ENCODE measurements at places on chromosomes 2 and 18.

DNA sequence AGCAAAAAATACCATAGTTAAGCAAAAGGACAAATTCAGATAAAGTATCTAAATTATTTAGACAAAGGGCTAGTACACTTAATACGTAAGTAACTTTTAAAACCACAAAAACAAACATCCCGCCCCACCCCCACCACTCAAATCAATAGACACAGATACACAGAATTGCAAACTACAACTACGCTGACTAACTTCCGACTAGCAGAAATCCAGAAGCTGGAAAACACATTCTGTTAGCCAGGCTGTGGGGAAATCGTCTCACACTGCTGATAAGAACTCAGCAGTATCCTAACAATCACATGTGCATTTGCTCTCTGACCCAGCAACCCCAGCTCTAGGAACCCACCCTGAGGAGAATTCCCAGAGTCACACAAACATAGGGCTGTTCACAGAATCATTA, 16.6 kb downstream of the FAM168B start:
- DNase-seq = no peak

GRCh38 chr18:70207181-70207580, 1.7 kb upstream of the RTTN start:
- DNase-seq = no peak

- no peak for DNase-seq
Observed at GRCh38 chr2:34547340-34547739, 948.2 kb upstream of the FAM98A start.

GRCh38 chr2:124254621-124255020, 229.5 kb downstream of the CNTNAP5 start:
- DNase-seq = no peak

GRCh38 chr2:33335516-33335915, 140.9 kb upstream of the RASGRP3 start:
- DNase-seq = no peak

Data from activated T-helper 9 cell treated with anti-CD3 and anti-CD28 coated beads, Interleukin-2, amount 50 U/mL, for 16 hours (primary cell).